ENCODE measurements at places on chromosomes 11 and 22.

DNA sequence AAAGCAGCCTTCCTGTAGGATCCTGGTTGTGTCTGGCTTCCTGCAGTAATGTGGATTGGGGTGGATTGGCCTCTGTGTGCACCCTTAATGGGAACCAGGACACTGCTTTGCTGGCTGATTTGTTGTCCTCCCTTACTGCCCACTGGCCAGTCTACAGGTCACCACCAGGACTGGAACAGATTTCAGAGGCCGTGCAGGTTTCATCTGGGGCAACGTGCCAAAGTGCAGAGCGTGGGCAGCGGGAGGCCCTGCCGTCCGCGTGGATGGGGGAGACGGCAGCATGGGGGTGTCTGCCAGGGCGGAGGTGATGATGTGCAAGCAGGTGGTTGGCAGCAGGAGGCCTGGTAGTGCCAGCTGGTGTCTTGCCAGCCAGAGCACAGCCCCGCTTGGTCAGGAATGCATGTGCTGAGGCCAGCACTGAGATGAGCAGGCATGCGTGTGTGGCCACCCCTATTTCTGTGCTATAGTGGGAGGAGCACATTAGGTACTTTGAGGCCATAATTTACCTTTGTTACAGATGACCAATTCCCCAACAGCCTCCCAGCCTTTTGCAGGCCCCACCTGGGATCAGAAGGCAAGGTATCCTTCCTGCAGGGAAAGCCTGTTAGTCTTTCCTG, 24.3 kb downstream of the BCR start:
- DNase-seq: no peak

GRCh38 chr11:126607776-126608541, 252.5 kb downstream of the ST3GAL4 start:
- DNase-seq: no peak

DNA sequence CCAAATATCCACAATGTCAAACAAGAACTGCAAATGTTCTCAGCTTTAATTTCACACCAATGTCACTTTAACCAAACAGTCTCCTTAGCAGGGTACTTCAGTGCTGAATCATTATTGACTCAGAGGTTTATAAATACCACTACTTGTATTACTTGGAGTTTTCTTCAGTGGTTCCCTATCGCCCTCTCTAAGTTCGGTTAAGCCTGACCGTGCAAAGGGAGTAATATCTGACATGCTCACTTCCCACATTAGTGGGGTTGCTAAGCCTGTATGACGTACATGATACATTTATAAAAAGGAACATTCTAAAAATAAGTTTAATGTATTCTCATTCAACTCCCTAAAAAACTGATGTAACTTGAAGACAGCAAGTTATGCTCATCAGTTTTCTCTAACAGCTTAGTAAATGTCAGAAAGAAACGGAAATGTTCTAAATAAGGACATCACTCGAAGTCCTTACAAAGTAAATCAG, 93.1 kb upstream of the ZC3H12C start:
- DNase-seq: no peak

DNA sequence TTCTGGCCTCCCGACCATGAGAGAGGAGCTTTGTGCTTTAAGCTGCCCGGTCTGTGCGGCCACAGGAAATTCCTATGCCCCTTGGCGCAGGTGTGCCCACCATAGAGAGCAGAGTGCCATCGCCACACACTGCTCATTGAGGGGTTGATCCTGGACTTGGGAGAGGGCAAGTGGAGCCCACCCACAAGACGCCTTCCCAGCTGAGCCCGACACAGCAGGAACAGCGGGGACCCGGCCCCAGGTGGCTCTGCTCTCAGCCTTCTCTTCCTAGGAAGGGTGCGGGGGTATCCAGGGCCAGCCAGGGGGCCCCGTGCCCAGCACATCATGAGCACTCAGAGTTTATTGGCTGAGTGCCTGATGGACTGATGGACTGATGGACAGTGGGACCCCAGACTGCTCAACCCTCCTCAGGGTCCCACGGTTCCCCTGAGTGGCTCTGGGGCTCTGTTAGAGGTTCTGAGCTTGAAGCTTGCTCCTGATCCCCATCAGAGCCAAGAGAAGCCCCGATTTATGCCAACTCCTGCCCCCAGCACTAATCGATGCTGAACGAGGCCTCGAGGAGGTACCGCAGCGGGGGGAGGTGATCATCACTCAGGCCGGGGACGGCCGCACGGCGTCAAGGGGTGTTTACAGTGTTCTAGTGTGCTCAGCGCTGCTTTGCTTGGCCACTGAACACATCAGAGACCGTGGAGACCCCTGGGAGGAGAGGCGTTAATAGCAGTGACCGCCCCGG, 13.5 kb upstream of the MRGPRD start:
- DNase-seq: no peak
